ENCODE measurements at places on chromosomes 5 and 9. TPM values are rescaled to one million over a fixed set of nuclear protein-coding genes. Genes with fewer than 3 reads are reported as not detected.

Gene ENG
- 7.1 TPM for total RNA-seq

Gene TPPP
- total RNA-seq = 0.25 TPM

Gene MYO10
- total RNA-seq = 39.6 TPM

Gene TLX3
- total RNA-seq = not detected

Gene DMRTA1
- 1.5 TPM for total RNA-seq

Gene PCDHA5
- 0.11 TPM for total RNA-seq

Gene ENTPD8
- total RNA-seq = 0.12 TPM

Gene WDR31
- total RNA-seq = 1.3 TPM

Gene GPR107
- total RNA-seq = 31.5 TPM

Gene GNA14
- under 0.01 TPM for total RNA-seq

Gene PLPP7
- 7.9 TPM for total RNA-seq

Gene LOX
- 58.0 TPM for total RNA-seq

Gene MARCHF11
- total RNA-seq = not detected

All from uterine smooth muscle cell (primary cell).